ENCODE measurements at places on chromosomes 7 and 10. TPM values are rescaled to one million over a fixed set of nuclear protein-coding genes. Genes with fewer than 3 reads are reported as not detected.

The CUL1 gene
- total RNA-seq = 75.3 TPM

The ADCY1 gene
- total RNA-seq = 0.62 TPM

The ARPC1A gene
- total RNA-seq = 116 TPM

The CPXM2 gene
- not detected for total RNA-seq

GRCh38 chr7:131250331-131250730 lies 77.3 kb upstream of the MKLN1 start:
- DNase-seq = no peak

DNA sequence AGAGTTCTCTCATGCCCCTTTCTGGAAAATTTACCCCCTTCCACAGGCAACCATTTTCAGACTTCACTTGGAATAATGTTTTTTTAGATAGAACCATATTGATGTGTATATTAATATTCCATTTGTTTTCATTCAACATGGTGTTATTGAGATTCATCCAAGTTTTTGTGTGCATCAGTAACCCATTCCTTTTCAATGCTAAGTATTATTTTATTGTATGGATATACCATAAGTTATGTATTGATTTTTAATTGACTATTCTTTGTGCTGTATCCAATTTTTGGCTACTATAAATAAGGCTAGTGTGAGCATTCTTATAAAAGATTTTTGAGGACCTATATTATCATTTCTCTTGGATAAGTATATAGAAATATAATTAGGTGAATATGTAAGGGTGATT lies 1025.7 kb downstream of the GRM8 start:
- DNase-seq = no peak

GRCh38 chr10:119665901-119666708 lies 14.9 kb downstream of the BAG3 start:
- no peak for DNase-seq

DNA sequence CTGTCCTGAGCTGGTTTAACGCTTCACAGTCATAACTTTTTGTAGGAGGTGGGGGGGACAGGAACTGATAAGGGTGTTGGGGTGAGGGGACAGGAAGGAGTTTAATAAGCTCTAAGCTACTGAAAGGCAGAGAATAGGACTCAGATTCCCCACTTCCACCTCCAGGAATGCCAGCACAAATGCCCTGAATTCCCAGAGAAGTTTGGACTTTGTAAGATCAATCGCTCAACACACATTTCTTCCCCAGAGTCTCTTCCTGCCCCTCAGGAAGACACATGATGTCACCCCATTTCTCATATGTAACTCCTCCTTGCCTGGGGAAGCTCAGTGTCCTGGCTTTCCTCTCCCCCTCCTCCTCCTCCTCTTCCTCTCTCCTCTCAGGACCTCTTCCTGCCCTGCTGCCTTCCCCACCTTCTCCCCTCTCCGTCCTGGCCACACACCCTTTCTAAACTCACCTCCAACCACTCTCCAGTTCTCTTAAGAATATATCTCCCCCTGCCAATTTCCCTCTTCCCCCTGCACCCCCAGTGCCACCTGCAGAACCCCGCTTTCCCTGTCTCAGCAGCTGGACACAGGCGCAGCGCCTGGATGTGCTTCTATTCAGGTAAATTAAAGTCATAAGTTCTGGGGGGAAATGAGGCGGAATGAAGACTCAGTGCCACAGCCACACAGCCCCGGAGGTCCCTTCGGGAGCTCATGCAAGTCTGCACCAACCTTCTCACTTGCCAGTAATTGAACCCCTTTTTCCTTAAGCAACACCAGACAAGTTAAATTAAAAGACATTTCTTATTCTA lies 5.3 kb upstream of the LOXL4 start:
- no peak for DNase-seq

DNA sequence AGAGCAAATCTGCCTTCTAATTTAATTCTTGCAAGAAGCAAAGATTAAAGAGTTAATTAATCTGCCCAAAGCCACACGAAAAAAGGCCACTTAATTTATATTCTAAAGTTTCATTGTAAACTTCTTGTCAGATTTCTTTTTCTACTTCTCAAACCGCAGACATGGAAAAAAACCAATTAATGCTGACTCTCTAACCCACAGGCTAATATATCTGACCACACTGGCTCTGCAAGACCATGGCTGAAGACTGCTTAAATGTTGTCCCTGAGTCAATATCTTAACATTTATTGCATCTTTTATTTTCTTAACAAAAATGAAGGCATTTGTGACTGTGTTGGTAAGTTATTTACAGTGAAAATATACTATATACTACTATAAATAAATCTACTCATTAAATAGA lies 234.0 kb upstream of the SP8 start:
- DNase-seq = no peak

DNA sequence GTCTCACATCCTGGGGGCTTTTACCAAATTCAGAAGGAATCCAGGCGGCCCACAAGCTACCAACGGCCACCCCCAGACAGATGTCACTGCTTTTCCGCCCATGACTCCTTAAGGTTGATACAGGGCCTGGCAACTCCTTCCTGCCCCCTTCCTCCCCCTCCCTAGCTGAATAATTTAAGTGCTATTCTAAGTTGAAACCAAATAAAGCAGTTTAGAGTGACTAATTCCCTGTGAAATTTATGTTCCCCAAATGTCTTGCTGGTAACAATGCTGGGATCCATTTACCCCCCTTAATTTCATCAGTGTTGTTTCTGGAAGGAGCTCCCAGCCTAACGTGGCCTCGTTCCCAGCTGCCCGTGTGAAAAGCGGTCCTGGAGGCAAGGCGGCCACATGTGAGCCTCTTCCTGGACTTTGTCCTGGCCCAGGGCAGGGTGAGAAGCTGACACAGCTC lies 109.6 kb downstream of the TMEM130 start:
- peak; percentile 55 for DNase-seq

DNA sequence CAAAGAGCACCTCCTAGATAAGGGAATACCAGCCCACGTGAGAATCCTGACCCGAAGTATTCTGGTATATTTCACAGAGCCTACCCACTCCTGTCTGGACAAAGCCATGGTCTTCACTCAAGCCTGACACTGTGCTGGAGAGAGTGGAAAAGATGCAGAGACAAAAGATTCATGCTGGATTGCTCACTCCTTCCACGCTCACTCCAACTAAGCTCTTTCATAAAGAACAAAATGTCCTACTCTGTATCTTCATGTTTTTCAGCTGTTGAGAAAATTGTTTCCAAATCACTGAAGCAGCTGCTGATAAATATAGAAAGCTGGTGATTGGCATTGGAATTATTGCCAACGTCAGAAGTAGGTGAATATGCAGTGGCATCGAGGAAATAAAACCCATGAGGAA lies 106.0 kb downstream of the ABLIM1 start:
- DNase-seq = peak; percentile 39

DNA sequence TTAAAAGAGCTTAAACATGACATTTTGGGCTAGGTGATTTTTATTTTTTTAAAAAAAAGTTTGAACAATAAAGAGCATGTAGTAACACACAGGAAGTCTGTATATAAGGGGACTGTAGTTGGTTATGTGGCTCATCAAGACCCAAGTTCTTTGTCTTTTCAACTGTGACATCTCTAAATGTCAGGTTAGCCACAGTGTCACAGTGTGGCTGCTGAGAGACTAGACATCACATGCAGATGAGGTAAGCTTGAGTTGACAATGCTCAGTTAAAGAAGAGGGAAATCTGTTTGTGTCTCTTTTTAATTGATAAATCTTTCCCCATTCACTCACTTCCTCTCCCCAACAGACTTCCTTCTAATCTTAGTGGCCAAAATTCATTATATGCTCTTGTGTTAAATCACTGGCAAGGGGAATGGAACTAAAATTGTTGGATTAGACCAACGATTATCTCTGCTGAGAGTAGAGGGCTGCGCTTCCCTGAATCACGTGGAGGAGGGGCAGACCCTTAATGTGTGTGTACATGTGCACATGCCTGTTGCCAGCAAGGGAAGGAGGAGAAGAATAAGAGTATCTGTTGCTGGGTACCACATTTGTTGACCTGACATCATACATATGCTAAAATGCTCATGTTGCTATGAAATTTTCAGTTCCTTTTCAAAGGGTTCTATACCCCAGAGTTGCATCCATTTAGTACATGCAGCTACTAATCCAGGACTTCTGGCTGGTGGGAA lies 78.3 kb downstream of the MMRN2 start:
- no peak for DNase-seq

The RBP3 gene
- total RNA-seq = not detected

The HHEX gene
- 0.11 TPM for total RNA-seq

DNA sequence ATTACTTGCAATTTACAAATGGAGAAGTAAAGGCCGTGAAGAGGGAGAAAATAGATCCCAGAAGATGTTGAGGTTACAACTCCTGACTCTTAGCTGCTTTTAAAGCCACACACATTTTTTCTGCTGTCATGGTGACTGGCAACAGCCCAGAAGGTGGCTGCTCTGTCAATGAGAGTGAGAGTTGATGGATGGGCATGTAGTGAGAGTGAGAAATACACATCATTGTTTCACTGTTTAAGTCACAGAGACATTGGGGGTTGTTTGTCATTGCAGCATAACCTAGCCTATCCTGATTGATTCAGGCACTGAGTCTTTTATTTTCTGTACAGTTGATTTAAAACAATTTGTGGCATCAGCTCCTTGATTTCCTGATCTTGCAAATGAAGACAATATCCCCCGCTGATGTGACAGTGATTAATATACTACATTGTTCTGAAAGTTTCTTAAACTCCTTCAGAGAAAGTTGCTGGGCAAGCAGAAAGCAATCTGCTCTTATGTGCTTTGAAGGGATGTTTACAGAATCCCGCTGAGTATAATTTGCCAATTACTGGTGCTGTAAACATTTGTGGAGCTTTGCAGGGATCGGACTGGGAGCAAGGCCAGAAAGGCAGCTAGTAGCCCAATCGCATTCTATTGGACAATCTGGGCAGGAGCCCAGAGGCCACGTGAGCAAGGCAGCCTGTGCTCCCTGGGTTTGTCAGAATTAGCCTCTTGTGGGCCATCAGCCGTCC lies 229.6 kb downstream of the PRPF18 start:
- peak; percentile 60 for DNase-seq

- DNase-seq = peak; percentile 24
Measured at GRCh38 chr7:137717811-137718271, 128.9 kb downstream of the DGKI start.

The CHRM2 gene
- total RNA-seq = 0.32 TPM

- DNase-seq = no peak
Measured at GRCh38 chr10:58932577-58933314, 243.7 kb upstream of the PHYHIPL start.

DNA sequence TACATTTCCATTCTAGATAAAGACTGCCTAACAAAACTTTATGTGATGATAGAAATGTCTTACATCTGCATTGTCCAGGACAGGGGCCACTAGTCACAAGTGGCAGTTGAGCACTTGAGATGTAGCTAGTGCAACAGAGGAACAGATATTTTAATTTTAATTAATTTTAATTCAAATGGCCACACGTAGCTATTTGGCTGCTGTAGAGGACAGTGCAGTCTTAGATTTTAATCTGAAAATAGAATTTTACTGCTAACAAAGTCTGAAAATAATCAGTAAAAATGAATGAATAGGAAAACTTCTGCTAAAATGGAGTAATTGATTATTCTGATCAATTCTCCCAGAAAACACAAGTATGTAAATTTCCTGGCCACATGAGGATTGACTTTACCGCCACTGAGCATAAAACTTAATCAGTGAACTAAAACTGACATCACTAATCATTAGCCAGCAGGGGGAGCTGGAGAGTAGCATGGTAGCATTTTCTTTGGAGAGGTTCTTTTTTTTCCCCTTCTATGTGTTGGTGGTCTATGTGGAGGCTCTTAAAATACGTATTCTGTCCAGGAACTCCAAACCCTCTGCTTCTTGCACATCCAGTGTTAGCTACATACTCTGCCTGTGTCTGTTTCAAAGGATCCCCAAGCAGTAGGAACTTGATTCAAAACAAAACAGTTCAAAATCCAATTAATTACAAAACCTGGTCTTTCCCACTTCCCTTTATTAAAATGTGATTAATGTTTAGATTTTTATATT lies 52.1 kb downstream of the TSPAN12 start:
- peak; percentile 88 for DNase-seq

DNA sequence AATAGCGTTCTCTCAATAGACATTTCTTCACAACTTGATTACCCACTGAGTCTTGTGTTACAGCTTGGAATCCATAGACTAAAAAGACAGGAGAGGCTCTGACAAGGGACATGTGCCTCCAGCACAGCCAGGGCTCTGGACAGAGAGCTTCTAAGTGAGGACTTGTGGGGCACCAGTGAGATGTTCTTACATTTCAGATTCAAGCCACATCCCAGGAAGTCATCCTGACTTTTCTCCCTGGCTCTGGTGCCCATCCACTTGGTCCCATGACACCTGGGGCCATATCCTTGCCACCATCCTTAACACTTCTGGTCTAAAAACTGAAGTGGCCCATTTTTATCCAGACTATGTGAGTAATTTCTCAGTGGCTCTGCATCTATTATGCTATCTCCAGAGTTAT lies 440.1 kb downstream of the TCERG1L start:
- no peak for DNase-seq

DNA sequence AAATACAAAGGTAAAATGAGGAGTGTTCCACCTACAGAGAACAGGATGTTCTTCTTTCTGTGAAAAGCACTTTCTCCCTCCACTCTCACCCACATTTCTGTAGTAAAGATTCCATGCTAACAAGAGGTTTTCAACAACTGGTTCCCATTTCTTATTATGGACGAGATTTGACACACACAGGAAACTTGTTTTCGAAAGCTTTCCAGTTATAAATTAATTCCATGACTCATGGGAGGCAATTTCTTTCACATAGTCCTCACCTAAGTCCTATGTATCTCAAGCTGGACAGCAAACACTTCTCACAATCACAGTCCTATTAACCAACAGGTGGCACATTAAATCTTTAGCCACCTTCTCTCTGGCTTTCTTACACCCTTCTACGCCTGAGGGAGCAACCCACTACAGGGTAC lies 24.5 kb downstream of the RAPGEF5 start:
- DNase-seq = no peak

The KIAA1549 gene
- 16.0 TPM for total RNA-seq

The WASHC2A gene
- total RNA-seq = 42.1 TPM

The TRPV5 gene
- not detected for total RNA-seq

DNA sequence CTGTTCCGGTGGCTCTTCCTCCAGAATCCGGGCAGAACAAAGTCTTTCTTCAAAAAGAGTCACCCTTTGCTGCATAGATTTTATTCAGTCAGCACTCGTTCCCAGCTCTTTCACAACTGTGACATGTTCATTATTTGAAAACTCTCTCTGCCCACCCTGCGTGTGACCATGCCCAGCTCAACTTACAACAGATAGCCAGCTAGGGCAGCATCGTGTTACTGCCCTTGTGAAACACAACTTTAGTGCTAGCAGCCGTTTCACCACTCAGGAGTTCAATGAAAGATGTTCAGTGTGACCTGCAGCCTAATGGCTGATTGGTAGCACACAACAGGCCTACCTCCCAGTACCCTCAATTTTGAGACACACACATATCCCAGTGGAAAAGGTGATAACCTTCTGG lies 57.9 kb downstream of the ZNF438 start:
- DNase-seq = peak; percentile 70

GRCh38 chr10:29773675-29774091 lies 138.9 kb upstream of the SVIL start:
- DNase-seq = no peak

DNA sequence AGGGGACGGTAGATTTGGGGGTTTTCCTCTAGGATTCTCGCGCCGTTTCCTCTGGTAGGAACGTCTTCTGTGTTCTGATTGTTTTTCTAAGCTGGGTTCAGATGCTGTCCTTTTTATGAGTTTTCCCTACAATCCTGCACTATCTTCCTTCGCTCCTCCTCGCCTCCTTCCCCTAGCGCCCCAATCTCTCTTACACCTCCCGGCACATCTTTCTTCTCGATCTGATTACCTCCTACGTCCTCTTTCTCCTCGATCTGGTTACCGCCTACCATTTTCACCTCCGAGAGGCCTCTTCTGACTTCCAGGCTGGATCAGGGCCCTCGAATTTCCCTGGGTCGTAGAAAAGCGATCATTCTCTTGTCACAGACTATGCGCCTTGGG lies 413 bp downstream of the BUD31 start:
- DNase-seq = no peak
